ENCODE measurements at places on chromosomes 6 and 20.

DNA sequence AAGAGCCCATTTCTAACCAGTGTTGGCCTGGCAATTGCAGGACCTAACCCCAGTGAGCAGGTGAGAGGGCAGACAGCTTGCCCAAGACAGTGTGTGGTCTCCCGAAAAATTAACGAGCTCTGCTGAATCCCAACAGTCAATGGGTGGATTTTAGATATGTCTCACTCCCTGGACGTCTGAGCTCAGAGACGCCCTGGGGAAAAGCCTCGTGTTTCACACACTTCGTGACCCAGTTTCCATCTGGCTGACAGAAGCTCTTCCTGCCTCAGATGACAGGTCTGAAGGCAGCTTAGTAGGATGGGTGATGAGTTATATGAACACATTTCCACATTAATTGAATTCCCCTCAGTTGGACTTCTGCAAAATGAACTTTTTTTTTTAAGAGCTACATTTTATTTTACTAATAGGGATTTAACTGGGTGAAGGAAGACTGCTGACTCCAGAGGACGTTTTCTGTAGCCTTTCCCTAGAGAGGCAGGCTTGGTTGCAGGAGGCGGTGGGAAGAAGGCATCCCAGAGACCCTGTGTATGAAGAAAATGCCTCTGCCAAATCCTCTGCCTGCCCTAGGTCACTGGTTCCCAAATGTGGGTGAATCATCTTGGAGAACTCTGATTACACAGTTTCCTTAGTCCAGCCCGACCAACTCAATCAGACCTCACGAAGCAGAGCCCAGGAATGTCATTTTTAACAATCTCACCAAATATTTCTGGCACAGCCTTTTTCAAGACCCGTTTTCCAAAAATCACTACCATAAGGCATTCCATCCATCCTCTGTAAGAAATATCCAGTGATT lies 71.7 kb upstream of the LY86 start:
- no peak for DNase-seq

GRCh38 chr6:7431313-7431673 lies 41.7 kb downstream of the RIOK1 start:
- DNase-seq, result no peak

GRCh38 chr6:37906121-37906520 lies 86.6 kb downstream of the ZFAND3 start:
- DNase-seq, result no peak

GRCh38 chr20:5535125-5535756 lies 215.0 kb upstream of the SHLD1 start:
- no peak for DNase-seq

DNA sequence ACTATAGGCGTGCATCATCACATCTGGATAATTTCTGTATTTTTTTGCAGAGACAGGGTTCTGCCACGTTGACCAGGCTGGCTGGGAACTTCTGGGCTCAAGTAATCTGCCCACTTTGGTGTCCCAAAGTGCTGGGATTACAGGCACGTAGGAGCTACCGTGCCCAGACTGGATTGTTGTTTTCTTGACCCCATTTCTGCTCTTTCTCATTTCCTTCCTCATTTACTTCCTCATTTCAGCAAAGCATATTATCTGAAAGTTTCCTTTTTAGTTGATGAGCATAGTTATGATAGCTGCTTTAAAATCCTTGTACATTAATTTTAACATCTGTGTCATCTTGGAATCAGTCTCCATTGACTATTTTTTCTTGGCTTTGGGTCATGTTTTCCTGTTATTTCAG lies 301.0 kb upstream of the RUNX2 start:
- no peak for DNase-seq

DNA sequence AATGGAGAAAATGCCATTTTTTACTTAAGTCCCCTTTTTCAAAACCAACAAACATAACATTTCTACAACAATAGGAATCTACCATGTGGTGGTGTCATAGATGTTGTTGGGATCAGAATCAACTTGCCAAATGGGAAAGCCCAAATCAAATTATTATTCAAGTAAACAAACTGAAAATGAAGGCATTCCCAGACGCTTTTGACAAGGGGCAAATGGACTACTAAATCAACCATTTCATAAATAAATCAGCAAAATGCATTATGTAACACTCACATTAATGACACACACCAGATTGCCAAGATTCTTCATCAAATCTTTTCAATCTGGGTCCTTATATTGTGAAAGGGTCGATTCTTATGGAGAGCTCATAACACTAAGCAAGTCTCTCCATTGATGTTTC lies 375.6 kb downstream of the KIF16B start:
- no peak for DNase-seq

- DNase-seq, result no peak
These were observed 470.6 kb upstream of the AGPAT4 start for GRCh38 chr6:161744211-161745067.

GRCh38 chr6:28719275-28719940 lies 193.7 kb downstream of the GPX5 start:
- no peak for DNase-seq

- no peak for DNase-seq
These were observed 301.8 kb downstream of the TBC1D32 start for GRCh38 chr6:121032268-121033006.

DNA sequence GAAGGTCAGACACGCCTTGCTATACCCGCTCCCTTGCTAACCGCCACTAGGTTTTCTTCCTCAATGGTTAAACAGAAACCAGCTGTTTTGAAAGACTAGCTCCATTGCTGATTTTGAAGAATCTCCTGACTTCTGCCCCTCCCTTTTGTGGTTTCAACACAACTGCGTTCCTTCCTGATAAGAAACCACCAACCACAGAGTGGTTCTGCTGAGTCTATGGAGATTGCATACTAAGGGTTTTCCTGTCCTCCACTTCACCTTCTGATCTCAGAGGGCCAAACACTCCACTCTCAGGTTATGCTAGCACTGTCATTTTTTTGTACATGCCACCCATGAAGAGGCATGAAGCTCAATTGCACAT lies 207.9 kb downstream of the MYLK4 start:
- peak; percentile 90 for DNase-seq

- no peak for DNase-seq
These were observed 32.6 kb upstream of the OSTM1 start for GRCh38 chr6:108107102-108107501.

GRCh38 chr20:46798430-46798829 lies 89.0 kb downstream of the SLC2A10 start:
- no peak for DNase-seq

DNA sequence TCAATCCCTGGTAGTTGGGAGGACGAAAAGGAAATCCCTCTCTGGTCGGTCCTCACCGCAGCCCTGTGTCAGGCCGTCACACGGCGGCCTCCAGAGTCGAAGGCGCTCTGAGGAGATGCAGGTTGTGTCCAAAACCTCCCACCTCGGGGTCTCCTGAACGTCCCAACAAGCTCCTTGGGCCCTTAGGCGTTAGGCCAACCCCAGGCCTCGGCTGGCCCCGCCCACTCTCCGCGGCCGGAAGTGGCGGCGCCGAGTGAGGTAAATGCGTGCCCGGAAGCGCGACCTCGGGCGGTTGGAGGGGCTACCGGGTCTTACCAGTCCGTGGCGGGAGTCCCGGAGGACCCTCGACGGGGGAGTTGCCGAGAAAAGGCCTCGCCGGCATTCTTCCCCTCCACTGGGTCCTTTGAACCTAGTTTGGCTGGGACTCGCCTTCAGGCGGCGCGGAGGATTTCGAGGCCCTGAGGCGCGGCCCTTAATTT lies at the start of gene TDRD6:
TSS of gene TDRD6 (plus strand) at position 267 of the 479 bp plus-strand sequence. CDS start 244 bp downstream, outside the sequence.
- no peak for DNase-seq

- DNase-seq, result no peak
These were observed 46.3 kb downstream of the FAM209B start for GRCh38 chr20:56579301-56579710.

Data from KG1 (cell line).